ENCODE measurements at places on chromosomes 4 and X.

GRCh38 chrX:149079805-149080406 is 425.2 kb downstream of the IDS start:
- no peak for DNase-seq

- no peak for DNase-seq
Measured at GRCh38 chrX:118272242-118272641, 73.7 kb upstream of the WDR44 start.

- DNase-seq: no peak
Measured at GRCh38 chr4:22869235-22869634, 176.5 kb downstream of the GBA3 start.

DNA sequence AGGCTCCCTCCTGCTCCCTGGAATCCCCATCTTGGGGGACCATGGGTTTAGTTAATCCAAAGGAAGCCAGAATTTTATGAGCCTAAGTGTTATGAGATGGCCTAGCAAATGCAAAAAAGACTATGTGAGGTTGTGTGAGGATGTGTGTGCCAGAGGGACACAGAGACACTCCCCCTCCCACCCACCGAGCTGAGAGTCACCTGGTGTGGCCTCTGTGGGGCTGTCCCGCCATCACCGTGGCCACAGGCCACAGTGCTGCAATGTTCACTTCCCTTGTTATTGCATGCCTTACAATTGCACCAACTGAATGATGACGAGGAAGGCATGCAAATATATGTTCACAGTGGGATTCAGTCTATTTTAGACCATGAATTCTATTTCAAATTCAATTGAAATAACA is 601 bp upstream of the FGFBP2 start:
- no peak for DNase-seq

DNA sequence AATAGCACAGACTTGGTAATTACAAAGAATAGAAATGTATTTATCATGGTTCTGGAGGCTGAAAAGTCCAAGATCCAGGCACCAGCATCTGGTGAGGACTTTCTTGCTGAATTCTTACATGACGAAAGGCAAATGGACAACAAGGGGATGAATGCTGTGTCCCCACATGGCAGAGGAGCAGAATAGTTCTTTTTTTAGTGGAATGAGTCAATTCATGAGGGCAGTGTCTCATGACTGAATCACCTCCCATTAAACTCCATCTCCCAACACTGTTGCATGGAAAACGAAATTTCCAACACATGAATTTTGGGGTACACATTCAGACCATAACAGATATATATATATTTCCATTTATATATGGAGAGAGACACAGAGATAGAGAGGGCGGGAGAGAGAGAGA is 628.3 kb downstream of the TRIML1 start:
- no peak for DNase-seq

- DNase-seq: no peak
Measured at GRCh38 chrX:29187264-29187663, 600.0 kb downstream of the IL1RAPL1 start.

GRCh38 chr4:138831948-138832347 is 183.6 kb upstream of the NOCT start:
- DNase-seq: no peak

- no peak for DNase-seq
Measured at GRCh38 chrX:153886915-153887314, 942 bp upstream of the L1CAM start.

GRCh38 chrX:9062641-9063040 is 28.7 kb upstream of the FAM9B start:
- DNase-seq: no peak

DNA sequence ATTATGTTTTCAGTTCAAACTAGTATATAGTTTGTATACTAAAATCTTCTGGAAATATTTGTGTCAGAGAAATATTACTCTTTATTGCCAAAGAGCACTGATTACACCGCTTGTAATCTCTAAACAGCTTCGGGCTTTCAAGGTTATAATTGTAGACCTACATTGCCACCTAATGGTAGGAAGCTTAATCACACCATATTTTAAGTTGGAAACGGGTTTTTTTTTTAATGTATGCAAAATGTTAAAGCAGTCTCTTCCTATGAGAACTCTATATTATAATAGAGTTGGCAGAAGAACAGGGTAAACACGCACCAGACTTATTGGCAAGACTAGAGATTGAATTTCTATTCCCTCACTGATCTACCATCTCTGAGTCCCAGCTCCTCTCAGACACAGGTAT is 19.5 kb upstream of the NFXL1 start:
- no peak for DNase-seq

- no peak for DNase-seq
Measured at GRCh38 chr4:105586638-105587328, 34.4 kb downstream of the ARHGEF38 start.

DNA sequence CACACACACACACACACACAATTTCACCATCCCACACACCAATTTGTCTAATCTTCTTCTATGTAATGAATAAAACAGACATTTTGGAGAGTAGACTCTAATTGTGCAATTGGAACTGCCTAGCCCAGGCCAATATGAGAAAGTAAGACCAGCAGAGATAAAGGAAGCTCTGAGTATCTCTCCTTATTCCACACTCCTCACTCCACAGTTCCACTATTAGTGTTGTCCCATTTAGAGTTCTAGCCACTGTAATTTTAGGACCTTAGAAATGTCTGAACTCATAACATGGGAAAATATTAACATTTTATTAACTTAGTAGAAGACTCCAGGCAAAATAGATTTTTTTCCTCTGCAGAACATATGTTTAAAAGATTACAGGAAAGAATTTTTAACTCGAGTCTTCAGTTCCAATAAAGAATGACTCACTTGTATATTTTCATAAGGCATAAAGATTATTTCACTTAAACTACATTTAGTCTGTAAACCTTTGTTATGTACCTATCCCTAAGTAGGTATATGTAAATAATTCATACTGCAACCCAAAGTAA is 297.6 kb upstream of the INTU start:
- DNase-seq: no peak

GRCh38 chrX:49155243-49155899 is 7.2 kb upstream of the MAGIX start:
- DNase-seq: no peak

- DNase-seq: no peak
Measured at GRCh38 chr4:7828793-7829301, 110.8 kb downstream of the AFAP1 start.

DNA sequence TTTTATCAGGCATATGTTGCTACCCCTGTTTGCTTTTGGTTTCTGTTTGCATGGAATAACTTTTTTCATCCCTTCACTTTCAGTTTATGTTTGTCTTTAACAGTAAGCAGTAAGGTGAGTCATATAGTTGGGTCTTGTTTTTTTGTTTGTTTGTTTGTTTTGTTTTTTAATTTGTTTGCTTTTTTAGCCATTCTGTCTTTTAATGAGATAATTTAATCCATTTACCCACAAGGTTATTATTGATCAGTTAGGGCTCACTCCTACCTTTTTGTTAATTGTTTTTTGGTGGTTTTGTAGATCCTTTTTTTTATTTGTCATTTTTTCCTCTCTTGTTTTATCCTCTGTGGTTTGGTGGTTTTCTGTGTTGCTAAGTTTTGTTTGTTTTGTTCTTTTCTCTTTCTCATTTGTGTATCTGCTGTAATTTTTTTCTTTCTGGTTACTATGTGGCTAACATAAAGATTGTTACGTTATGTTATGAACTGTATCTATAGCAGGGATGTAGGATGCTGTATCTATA is 379.5 kb upstream of the MAD2L1 start:
- no peak for DNase-seq

DNA sequence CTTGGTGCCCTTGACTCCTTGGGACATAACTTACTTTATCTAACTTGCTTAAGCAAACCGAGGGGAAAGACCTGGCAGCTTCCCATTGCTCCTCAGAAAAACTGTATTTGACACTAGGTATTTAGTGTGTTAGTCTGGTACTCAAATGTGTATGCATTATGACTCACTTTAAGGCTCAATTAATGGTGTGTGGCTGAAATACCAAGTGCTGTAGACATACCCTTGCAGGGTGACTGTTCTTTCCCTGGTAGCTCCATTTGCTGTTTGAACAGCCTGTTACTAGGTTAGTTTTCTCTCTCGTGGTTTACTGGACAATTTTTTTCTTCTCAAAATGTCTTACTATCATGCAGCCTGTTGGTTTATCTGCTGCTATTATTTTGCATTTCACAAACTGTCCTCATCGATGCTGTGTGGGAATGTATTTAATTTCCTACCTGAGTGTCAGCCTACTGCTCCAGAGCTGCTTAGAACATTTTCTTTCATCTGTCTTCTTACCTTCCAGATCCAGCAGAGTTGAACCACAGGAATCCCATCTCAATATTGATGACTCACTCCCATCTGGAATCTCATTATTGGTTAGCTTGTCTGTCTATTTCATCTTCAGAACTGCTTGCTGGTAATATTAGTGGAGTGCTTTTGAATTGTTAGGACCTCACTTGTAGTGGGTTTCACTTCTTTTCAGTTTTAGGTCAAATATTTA is 158.0 kb upstream of the FAT1 start:
- DNase-seq: no peak

DNA sequence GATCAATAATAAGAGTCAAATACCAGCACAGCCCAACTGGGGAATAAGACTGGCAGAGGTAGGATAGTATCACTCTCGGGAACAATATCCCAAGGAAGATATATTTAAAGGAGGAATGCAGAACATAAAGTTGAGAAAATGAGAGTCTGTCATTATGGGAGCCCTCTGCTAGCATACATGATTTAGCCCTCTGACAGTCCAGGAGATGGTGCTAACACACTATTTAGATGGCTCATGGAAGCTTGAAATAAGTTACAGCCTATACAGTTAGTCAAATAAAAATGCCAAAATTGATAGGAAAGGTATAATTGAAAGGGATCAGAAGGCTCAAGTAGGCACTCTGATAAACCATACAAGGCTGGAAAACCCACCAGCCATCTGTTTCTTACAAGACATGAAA is 201.0 kb upstream of the NEIL3 start:
- DNase-seq: no peak

DNA sequence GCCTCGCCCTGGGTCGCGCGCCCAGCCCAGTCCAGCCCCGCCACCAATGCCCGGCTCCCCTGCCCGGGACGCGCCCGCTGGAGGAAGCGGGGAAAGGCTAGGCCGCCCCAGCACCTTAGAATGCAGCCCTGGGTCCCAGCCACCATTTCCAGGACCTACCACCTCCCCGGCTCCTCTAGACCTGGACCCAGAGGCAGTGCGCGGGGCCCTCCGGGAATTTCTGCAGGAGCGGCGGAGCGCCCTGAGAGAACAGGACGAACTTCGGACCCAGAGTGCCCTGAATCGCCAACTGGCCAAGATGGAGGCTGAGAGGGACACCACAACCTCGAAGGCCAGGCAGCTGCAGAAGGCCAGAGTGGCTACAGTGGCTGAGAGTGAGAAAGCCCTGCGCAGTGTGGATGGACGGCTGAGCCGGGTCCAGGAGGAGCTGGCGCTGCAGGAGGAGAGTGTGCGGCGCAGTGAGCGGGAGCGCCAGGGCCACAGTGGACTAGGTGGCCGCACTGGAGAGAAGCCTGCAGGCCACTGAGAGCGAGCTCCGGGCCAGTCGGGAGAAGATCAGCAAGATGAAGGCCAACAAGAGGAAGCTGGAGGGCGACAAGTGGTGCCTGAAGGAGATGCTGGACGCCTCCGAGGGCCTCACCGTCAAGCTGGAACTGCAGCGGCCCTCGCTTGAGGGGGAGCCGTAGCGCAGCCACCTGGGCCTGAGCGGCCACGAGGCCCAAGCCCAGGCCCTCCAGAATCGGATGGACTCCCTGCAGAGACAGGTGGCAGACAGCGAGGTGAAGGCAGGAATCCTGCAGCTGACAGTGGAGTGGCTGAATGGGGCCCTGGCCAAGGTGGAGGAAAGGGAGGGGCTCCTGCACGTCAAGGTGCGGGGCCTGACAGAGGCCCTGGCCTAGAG is 15.5 kb downstream of the SMIM10L2A start:
- DNase-seq: no peak

DNA sequence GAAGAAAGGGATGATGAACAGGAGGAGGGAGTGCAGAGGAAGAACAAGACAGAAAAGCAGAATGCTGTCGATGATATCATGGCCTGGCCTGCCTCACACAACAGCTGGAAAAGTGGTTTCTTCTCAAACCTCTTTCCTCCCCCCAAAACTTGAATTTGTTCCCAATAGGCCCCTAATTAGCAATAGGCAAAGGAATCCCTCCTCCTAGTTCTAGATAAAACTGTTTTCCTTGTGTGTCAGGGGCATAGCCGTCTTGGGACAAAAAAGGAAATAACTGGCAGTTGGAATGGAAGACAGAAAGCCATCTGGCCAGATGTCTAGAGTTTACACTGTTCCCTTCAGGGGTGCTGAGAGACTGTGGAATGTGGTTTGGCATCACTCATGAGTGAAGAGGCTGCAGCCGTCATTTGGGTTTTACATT is 177.8 kb upstream of the C1QTNF7 start:
- no peak for DNase-seq

DNA sequence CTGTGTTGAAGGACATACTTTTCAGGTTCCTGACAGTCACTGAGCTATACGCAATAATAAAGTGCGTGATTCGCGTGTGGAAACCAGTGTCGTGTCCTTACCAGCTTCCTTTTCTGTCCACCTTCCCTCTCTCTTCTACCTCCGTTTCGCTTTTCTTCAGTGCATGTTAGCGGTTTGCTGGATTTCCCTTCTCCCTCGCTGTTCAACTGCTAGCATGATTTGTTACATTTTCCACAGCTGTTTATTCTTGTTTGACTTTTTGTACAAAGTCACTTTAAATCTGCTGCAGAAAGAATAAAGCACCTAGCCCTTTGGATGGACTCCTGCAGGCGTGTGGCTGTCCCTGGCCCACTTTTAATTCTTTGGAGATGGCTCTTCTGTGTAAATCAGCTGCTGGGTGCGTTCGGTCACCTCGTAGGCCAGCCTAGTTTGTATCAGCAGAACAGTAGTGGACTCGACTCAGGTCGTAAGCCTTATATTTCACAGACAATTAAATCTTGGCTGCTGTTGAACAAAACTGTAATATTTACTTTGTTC is 8.9 kb upstream of the HAND2 start:
- no peak for DNase-seq

DNA sequence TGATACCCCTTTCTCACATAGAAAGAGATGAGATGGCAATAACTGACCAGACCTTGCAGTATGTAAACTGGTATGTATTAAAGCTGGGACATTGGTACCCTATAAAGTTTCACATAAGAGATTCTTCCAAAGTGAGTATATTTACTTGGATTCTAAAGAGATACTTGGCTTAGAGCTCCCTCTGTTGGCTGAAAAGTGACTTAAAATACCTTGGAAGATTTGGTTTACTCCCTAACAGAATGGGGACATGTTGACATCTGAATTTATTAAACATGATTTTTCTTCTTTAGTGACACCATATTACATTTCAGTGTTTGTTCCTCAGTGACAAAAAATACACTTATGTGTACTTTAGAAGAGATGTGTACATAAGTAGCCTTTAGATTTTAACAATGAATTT is 47.9 kb upstream of the RGN start:
- peak; percentile 5 for DNase-seq

- DNase-seq: no peak
Measured at GRCh38 chrX:138877746-138878145, 166.2 kb upstream of the FGF13 start.

- DNase-seq: no peak
Measured at GRCh38 chrX:30065226-30065625, 150.1 kb upstream of the MAGEB2 start.

Measured in T-helper 1 cell (primary cell).